ENCODE measurements at places on chromosomes 6 and 20.
A peak's percentile ranks its signal among the peaks of the same experiment; 100 is the strongest.

GRCh38 chr6:21596145-21596948, 2.8 kb downstream of the SOX4 start:
- DNase-seq = peak; percentile 87

DNA sequence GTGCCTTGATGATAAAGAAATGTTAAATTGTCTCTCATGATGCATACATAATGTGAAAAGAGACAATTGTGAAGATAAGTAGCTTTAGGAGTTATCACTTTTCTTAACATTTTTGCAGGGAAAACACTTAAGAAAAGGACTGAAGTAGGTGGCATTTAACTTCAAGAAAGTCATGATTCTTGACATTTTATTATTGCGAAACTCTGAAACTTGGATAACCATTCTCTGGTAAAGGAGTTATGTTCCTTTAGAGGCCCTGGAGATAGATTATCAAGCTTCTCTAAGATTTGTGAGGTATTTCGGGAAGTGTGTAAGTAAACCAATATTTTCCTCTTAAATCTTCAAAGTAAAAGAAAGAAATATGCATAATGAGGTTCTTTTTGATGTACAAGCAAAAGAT, 38.5 kb downstream of the HTR1B start:
- no peak for DNase-seq

- DNase-seq = no peak
Measured at GRCh38 chr20:61369731-61370520, 117.9 kb downstream of the CDH4 start.

DNA sequence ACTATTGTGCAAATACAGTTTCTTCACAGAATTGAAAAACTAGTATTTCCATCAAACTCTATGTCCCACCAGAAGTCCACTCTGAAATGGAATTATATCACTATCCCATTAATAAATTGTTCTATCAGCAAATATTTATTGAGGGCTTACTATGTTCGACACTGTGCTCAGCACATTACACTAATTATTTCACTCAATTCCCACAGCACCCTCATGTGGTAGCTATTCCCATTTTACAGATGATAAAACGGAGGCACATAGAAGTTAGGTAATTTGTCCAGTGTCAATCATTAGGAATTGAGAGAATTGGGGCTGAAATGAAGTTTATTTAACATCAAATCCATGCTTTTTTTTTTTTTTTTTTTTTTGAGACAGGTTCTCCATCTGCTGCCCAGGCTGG, 52.5 kb downstream of the MKKS start:
- DNase-seq = no peak

DNA sequence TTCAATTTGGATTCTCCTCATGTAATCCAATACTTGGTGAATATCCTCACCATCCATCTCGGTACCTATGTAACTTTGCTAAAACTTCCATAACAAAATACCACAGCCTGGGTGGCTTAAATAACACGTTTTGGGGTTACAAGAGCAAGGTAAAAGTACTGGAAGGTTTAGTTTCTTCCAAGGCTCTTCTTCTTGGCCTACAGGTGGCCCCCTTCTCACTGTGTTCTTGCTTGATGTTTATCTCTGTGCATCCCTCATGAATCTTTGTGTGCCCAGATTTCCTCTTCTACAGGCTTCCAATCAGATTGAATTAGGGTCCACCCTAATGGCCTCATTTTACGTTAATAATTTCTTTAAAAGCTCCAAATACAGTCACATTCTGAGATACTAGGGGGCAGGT, 163.3 kb upstream of the HCRTR2 start:
- DNase-seq = no peak

- no peak for DNase-seq
Measured at GRCh38 chr6:42618686-42619085, 54.9 kb downstream of the UBR2 start.

DNA sequence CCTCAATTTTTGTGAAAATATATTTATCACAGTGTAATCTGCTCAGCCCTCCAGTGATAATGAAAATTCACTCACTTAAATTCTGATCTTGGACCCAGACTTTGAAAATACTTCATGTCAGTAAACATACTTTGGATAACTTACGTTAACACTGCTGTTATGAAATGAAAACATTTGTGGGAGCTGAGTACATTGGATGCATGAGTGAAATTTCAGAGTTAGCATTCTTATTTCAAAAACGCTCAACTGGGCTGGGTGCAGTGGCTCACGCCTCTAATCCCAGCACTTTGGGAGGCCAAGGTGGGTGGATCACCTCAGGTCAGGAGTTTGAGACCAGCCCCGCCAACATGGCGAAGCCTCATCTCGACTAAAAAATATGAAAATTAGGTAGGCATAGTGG, 196.4 kb downstream of the UTRN start:
- no peak for DNase-seq

DNA sequence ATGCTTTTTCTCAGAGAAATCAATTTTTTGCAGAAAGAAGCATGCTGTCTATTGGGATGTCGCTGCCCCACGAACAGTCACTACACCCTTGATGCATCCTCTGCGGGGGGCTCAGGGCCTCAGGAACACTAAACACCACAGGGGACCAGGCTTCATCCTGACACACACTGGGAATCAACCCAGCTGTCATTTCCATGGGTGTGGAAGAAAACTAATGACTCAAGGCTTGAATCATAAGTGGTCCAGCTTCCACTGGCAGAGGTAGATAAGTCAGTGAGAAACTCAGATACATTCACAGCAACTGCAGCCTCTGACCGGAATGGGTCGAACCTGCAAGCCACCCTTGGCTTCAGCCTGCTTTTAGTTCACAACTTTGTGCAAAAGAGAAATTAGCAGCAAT, 81.3 kb upstream of the SPTLC3 start:
- DNase-seq = no peak

GRCh38 chr6:31634131-31634530, 13.6 kb downstream of the PRRC2A start:
- DNase-seq = no peak

- no peak for DNase-seq
Measured at GRCh38 chr20:24665196-24665595, 195.8 kb downstream of the SYNDIG1 start.

DNA sequence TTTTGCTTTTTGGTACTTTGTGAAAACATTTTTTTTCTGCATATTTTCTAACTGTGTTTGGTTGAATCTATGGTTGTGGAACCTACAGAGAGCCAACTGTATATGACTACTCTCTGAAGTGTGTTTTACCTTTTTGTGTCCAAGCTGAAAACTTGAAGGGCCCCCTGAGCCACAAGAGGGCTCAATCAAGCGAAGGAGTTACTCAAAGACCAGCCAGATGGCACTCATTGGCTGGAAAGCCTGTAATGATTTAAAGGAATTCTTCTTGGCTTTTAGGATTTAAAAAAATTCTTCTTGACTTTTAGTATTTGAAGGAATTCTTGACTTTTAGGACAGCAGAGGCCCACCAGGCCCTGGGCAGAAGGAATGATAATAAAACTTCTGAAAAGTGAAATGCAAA, 27.0 kb upstream of the ECI2 start:
- no peak for DNase-seq

- DNase-seq = no peak
Measured at GRCh38 chr6:130931683-130932082, 104.5 kb downstream of the SMLR1 start.

DNA sequence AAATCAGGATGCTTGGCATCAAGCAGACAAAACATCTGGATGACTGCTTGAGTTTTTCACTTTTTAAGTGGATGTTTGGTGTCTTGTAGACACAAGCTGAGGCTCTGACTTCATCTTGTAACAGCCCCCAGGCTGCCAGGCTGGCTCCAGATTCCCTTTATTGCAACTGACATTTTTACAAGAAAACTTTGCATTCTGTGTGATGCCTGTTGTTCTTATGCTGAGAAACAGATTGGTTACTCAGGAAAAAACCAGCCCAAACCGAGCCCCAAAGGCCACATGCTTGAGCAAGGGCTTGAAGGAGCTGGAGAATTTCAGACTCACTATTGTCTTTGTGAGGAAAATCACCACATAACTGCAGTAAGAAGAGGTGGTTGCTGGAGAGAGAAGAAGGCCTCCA, 98.4 kb upstream of the PREP start:
- DNase-seq = no peak

DNA sequence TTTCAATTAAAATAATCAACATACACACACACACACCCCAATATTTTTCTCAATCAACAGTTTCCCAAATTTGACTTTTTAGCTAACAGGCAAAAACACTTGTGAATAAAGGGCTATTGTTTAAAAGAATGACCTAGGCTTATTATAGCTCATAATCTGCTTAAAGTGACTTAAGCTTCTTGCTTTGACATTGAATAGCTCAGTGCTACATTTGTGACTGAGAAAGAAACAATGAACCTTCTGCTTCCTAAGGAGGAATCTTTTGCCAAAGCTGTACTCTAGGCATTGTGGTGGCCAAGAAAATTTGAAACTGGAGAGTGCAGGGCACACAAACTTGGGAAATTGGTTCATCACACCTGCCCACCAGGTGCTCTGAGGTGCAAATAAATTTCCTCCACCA, 282.0 kb downstream of the SYNE1 start:
- DNase-seq = no peak

DNA sequence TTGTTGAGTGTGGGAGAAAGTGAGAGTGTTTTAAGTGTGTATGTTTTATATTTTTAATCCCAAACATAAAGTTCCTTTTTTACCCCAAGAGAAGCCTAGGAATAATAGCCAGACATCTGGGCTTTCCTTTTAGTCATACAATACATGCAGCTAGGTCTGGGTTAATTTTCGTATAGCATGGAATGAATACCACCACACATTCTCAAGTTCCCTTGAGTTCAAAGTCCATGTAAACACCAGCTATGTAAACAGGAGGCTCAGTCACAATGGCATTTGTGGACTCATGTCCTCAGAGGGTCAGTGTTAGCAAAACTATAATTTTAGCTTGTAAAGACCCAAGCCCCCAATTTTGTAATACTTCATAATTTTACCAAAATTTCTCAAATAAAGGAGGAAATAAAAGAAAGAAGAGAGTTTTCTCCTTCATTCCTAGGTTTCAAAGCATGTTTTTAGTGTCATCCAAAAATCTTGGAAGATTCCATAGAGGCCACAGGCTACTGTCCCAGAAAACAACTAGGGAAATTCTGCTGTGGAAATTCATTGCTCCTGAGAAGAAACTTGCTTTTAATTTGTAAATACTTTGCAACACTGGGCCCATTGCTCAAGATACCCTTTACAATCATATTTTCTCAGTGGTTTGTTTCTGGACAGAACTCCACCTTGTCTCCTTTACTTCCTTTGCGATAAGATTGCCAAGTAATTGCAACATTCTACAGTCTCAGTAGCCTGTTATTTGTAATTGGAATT, 671.2 kb downstream of the COL12A1 start:
- peak; percentile 12 for DNase-seq

- DNase-seq = no peak
Measured at GRCh38 chr6:93964321-93964720, 545.0 kb upstream of the EPHA7 start.

DNA sequence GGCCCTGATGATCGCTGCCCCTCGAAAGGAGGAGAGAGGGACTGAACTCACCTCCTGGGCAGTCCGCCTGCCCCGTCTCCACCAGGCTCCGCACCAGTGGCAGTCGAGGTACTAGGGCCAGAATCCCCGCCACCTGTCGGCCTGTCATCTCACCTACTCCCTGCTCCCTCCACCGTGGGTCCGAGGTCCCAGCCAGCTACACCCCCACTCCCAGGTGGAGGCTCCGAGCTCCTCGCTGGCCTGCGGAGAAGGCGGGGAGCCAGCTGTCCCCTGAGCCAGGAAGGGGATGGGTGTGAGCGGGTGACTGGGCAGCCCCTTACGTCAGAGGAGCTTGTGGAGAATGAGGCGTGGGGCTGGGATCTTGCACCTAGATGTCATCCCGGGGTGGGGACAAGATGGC, 1066.5 kb upstream of the MANEA start:
- DNase-seq = no peak

DNA sequence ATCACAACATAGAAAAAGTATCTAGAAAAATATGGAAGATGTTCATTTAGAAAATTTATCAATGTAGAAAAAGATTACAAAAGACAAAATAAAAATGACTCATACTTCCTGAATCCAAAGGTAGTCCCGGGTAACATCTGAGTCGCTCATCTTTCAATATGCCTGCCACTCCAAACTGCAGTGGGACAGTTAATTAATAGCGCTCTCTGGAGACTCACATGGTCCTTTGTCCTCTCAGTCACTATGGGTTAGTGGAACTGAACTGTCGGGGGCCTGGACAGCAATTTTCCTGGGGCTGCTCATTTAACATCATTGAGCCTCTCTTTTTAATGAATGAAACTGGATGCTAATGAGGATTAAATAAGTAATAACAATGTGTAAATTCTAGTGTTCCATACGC, 103.4 kb downstream of the MAP3K4 start:
- DNase-seq = no peak

DNA sequence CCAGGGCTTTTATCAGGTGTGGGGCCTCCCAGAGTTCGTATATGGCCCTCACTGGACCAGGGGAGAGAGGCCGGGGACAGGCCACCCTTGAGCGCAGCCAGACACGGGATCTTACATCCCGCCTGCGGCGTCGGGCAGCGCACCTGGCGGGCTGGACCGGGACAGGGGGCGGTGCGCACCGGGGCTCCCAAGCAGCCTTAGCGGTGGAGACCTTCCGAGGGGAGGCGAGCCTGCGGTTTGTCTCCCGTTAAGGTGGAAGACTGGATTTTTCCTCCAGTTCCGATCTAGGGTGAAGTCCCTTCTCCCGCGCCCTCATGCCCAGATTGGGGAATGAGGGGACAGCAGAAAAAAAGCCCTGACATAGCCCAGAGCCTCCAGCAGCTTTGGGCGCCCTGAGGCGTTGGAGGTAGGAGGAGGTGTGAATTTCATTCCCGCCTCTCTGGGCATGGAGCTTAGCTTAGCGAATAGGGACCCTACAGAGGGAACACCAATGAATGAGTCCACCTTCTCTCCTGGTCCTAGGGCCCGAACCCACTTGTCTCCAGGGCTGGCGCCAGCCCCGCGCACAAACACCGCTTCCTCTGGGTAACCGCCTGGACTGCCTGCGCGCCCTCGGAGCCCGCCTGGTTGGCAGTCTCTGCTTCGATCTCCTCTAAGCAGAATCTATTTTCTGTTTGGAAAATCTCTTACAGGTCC, 6.7 kb upstream of the LAMP5 start:
- peak; percentile 51 for DNase-seq

DNA sequence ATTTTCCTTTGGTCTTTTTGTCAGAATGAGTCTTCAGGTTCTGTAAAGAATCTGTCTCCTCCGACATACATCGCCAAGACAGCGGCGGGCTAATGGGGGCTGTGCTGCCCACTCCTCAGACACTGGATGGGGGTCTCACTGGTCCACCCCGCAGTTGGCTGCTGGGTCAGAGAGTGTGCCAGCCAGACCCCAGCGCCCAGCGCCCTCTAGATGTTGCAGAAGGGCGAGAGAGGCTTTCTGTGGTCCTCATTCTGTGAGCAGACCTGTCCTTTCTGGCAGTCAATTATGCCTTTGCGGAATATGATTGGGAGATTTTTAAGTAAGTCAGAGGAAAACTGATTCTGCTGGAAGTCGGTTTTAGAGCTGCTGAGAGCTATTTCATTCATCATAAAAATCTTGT, 7.8 kb upstream of the CCR6 start:
- DNase-seq = no peak
